Retina (tissue), 1 donor: ENCODE measurements at places on chromosomes 2 and 18.

GRCh38 chr18:67995769-67996168, 479.2 kb upstream of the DSEL start:
- DNase-seq: no peak

DNA sequence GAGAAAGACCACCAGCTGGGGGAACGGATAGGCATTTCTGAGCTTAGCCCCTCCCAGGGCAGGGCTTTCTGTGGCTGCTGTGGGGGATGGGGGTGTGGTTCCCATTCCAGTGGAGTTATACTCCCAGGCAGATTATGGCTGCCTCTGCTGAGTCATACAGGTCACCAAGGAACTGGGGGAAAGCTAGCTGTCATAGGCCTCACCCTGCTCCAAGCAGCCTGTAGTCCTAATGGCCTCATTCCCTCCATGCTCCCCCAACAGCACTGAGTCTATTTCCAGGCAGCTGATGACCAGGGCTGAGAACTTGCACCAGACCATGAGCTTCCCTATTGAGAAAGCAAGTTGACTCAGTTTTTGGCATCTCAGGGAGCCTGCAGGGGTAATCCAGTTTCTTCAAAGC, 87.1 kb downstream of the GPR39 start:
- DNase-seq: no peak

- DNase-seq: no peak
Measured at GRCh38 chr2:16122556-16122955, 182.2 kb downstream of the MYCN start.

- no peak for DNase-seq
Measured at GRCh38 chr2:88281302-88282217, 111.4 kb downstream of the THNSL2 start.

- DNase-seq: no peak
Measured at GRCh38 chr18:9684881-9685614, 23.1 kb upstream of the RAB31 start.

DNA sequence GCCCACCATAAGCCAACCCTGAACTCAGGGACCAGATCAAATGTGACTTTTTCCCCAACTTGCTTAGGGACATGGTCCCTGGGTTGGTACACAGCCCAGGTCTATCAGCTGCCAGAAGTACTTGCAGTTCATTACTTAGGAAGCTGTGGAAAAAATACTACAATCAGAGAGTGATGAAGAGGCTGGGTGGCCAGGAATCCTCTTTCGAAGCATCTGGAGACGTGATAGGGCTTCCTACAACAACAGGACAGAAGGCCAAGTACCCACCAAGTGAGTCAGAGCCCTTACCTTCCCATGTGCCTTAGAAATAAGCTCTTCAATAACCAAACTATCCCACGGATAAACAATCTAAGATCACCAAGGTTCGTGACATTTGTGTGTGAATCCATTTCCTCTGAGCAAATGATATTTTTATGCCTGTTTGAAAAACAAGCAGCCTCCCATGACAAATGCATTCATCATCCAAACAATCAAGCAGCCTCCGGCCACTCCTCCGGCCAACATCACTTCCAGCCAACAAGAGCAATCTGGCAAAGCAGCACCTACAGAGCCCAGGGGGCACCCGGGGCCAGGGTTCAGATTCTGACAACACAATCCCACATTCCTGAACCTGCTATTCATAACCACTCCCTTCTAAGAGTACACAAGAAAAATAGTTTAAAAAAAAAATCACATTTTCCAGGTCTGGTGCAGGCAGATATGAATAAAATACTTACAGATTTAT, 26.4 kb downstream of the TBC1D8 start:
- DNase-seq: no peak

DNA sequence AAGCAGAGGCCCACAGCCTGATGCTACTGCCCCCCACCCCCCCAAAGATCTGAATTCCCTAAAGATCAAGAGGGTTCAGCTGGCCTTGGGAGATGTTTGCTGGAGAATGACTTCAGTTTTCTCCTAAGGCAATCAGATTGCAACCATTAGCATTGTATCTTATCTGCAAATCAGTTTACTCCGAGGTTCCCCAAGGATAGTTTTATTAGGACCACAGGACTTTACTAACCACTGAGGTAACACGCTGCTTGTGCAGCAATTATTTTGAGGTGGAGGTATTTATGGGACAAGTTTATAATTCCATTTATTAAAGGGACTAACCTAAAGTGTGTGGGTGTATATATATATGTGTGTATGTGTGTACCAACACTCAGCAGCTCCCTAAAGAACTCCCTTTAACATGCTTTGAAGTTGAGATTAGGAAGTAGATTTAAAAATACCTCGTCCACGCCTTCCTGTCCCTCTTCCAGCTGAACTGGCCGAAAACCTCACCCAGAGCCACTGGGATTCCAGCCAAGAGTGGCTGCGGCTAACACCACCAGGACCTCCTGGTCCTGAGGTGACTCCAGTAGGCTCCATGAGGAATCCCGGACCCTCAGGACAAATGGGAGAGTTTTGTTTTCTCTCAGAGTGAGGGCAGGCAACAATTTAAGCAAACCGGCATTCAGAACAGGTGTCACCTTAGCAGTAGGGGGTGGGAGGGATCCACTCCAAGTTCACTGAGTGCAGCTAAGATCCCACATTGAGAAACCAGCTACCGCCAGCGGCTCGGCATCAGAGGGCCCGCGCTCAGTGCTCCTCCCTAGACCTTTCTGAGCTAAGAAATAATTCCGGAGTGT, 3.0 kb upstream of the DLX1 start:
- peak; percentile 28 for DNase-seq

- no peak for DNase-seq
Measured at GRCh38 chr18:55289775-55290174, 298.2 kb downstream of the TCF4 start.

GRCh38 chr2:40039549-40039948, 260.5 kb upstream of the THUMPD2 start:
- DNase-seq: no peak

DNA sequence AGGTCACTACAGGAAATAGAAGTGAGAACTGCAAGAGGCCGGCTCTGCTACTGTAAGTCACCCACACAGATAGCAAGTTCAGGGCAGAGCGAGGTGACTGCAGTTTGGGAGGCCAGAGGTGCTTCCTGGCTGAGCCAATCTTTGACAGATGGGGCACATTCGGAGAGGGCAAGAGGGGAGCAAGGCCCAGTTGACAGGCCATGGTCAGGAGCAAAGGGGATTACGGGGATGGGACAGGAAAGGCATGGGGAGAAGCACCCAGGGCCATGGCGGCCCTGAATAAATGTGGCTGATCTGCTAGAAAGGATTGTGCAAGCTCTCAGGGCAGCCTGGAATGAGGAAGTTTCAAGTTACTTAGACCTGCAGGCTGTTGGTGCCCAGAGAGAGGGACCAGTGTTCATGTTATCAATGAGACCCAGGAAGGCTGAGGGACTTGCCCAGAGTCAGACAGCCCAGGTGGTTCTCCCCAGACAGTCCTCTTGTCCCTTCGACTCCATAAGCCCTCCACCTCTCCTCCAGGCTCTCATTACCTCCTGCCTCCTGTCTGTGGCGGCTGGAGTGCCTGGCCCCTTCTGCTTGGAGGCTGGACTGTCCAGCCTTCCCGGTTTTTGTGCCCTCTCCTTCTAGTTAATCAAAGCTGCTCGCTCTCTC, 123.3 kb downstream of the CTIF start:
- DNase-seq: peak; percentile 31

DNA sequence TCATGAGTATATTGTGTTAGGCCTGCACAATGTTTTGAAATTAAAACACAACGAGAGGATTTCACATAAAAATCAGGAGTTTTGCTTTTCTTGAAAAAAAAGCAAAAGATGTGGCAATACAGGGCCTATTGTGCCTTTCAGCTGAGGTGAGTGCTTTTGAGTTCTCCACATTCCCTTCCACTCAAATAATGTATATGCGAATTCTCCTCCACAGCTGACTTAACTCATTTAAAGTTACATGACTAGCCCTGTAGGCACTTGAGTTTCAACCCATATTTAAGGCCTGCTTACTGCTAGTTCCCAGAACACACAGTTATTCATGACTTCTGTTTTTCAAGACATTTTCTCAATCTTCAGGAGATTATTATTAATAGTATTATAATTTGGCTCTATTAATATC, 353.1 kb downstream of the NUP35 start:
- DNase-seq: no peak

DNA sequence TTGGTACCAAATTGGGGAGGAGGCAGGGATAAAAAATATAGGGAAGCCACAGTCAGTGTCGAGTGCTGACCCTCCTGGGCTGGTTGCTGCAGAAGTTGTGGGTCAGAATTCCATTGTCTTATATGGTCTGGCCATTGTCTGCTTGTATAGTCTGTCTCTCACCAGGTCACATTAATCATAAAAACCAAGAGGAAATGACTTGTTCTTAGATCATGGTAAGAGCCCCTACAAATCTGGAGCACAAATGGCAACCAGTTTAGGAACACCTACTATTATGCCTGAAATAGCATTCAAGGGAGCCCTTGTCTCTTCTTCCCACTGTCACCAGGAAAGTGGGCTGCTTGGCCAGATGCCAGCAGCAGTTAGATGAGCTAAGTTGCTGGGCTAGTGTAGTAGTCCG, 119.7 kb upstream of the RMP24 start:
- no peak for DNase-seq

GRCh38 chr18:74299746-74300145, 8.0 kb upstream of the CYB5A start:
- DNase-seq: no peak

DNA sequence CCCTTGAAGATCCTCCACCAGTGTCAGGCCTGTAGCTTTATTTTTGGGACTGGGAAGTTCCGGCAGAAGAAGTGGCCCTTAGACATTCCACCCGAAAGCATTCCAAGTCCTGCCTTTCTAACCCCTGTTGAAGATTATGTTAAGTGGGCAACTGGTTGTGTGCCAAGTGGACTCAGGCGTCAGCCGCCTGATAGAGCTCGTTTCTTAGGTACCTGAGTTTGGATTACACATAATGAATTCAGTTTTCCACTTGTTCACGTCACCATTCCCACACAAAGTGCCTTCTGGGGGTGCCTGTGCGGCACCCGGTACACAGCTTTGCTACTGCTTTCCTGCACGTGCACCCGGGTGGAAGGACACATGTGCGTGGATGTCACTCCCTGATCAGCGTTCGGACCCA, 156.5 kb downstream of the PTGR3 start:
- no peak for DNase-seq

- no peak for DNase-seq
Measured at GRCh38 chr2:10918661-10919409, 7.1 kb downstream of the KCNF1 start.
